CD14-positive monocyte (primary cell): ENCODE measurements at places on chromosomes 2 and 18. TPM values are rescaled to one million over a fixed set of nuclear protein-coding genes. Genes with fewer than 3 reads are reported as not detected.
A peak's percentile ranks its signal among the peaks of the same experiment; 100 is the strongest.

DNA sequence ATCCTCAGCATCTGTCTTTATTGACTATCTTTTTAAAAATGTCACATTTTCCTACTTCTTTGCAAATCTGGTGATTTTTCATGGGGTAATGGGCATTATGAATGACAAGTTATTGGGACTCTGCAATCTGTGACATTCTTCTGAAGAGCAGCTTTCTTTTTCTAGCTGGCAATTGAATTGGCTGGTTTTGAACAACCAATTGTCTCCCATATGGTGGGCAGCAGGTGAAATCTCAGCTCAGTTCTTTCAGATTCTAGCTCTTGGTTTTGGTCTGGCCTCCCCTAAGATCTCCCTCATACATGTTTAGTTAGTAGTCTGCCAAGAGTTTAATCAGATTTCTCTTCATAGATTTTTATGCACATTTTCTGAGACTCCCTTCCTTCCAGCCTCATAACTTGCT is 107.9 kb upstream of the EPB41L3 start:
- DNase-seq = no peak

Gene CYS1
- polyA plus RNA-seq = not detected

- no peak for DNase-seq
Measured at GRCh38 chr2:205193125-205193835, 489.0 kb upstream of the NRP2 start.

DNA sequence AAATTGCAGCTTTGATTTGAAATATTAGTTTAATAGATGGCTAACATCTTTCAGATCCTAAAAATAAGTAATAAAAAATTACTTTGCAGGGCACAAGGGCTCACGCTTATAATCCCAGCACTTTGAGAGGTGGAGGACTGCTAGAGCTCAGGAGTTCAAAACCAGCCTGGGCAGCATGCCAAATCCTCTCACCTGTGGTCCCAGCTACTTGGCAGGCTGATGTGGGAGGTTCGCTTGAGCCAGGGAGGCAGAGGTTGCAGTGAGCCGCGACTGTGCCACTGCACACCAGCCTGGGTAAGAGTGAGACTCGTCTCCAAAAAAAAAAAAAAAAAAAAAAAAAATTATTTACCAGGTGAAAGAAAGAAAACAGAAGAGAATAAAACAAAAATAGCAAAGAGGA is 449.8 kb downstream of the NRXN1 start:
- DNase-seq = no peak

GRCh38 chr2:216911886-216912285 is 52.0 kb upstream of the TNP1 start:
- DNase-seq = no peak

Gene FOXI3
- polyA plus RNA-seq = not detected in 2 replicates

DNA sequence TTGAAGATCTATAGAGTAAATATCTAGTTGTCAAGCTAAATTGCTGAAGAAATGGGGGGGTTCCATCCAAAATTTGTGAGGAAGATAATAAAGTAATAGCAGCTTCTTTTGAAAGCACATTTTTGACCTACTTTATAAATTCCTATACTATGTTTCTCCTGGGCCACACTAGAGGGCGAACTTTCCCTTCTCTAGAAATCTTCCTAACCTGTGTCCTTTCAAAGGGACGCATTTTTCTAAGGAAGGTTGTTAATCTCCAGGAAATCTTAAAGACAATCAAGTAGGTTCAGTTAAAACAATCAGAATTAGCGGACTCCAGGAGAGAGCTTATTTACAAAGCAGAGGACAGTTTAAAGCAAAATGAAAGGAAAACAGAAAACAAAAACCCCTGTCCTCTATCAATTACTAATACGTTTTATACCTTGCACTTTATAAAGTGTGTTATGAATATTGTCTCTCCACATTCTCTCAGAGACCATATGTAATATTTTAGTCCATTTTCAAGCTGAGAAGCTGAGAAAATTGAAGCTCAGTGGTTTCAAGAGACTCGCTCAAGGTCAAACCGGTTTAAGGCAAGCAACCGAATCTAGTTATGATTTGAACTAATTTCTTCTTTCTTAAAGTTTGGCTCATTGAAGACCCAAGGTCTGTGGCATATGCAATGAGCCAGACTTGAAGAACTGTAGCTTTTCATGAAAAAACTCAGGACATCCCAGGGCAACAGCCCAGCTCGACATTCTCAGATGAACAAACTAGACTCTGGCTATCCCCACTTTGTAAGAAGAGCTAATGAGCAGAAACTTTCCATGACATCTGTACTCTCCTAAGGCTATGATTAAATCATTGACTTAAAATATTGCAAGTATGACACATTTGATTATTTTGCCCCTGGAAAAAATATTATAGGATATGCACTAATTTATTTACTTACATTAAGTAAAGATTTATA is 273.6 kb downstream of the PAX3 start:
- DNase-seq = no peak

- DNase-seq = no peak
Measured at GRCh38 chr2:183089192-183089851, 10.8 kb downstream of the DUSP19 start.

Gene COL3A1
- polyA plus RNA-seq = not detected

DNA sequence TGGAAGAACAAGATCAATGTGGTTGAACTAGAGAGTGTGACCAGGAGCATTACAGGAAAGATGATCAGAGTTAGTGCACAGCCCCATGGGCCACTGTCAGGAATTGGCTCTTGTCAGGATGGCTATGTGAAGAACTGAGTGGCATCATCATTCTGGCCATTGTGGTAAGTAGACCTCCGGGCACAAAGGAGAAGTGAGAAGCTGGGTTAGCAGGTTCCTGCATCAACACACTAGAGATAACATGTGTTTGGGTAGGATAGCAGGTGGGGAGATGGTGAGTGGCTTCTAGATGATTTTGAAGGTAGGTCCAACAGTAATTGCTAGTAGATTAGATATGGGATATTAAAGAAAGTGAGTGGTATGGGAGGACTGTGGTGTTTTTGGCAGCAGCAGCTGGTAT is 408.2 kb downstream of the TSN start:
- DNase-seq = no peak

Gene CHPF
- 0.09 and 0.13 TPM in 2 replicates for polyA plus RNA-seq

DNA sequence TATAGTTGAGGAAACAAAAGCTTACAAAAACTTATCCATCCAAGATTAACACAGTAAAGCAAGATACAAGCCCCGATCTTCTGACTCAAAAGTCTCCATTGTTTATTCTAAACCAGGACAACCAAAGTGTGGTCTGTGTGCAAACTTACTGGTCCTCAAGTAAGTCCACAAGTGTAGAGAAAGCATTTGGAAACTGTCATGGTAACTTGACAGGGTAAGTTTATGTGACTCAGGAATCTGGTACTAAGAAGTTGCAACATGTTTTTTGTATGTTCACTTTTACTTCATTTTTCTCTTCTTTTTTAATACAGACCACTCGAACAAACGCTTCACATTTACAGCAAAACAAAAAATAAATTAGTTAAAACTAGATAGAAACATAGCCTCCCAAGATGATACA is 9.4 kb downstream of the MBD2 start:
- DNase-seq = no peak

Gene MREG
- polyA plus RNA-seq = 0.09 and 0.47 TPM in 2 replicates

GRCh38 chr18:44741085-44741484 is 60.4 kb downstream of the SETBP1 start:
- DNase-seq = no peak

DNA sequence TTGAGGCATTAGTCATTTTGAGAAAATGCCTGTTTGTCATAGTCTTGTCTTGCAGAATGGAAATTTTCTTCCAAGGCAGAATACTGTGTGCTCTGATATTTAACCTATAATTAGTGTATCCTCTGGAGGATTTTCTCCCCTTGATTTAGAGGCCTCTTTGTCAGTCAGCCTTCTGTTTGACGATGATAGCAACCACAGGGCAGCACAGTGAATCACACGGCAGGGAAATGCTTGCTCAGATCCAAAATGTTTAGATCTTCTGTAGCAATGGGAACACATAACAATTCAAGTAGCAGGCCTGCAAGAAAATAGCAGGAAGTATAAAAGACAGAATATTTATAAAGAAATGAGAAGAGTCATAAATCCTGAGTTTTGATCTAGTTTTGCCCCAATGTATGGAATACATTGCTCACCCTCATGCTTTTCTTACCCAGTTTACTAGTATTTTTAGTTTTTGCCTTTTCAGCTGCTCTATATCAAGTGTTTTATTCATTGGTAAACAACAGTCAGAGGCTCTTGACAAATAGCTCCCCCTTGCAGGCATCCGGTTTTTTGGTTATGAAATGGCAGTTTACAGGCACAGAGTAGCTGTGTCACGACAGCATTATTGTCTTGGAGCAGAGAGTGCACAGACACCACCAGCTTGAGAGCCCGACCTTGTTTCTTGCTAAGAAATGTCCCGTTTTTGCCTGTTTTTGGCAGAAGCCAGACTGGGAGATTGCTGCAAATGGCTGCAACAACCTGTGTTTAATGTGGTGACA is 185.1 kb downstream of the MYO3B start:
- DNase-seq = no peak

DNA sequence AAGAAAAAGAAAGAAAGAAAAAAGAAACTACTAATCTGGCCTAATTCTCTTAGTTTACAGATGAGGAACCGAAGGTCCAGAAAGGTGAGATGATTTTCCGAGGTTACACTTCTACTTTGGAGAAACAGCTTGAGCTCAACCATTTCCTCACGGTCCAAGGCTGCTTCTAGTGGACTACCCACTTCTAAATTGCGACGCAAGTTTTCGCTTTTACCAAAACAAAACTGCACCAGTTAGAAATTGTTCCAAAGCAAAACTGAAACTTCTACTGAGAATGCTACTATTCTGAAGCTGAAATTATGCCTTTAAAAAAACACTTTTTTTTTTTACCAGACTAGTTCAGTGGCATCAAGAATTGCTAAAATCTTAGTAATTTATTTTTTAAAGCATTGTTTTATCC is 101.6 kb downstream of the INO80D start:
- no peak for DNase-seq

- DNase-seq = peak; percentile 46
Measured at GRCh38 chr2:207135801-207136457, 29.8 kb downstream of the KLF7 start.

Gene TBR1
- polyA plus RNA-seq = not detected in 2 replicates

Gene KANSL1L
- 4.2 and 11.6 TPM in 2 replicates for polyA plus RNA-seq

GRCh38 chr2:155190342-155190741 is 491.8 kb downstream of the KCNJ3 start:
- no peak for DNase-seq

Gene ENOSF1
- polyA plus RNA-seq = 2.2 TPM

DNA sequence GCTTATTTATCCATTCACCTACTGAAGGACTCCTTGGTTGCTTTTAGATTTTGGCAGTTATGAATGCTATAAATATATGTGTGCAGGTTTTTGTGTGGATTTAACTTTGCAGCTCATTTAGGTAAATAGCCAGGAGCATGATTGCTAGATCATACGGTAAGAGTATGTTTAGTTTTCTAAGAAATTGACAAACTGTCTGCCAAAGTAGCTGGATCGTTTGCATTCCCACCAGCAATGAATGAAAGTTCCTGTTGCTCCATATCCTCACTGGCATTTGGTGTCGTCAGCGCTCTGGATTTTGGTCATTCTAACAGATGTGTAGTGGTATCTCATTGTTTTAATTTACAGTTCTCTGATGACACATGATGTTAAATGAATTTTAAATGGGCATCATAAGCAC is 8.7 kb upstream of the DIPK1C start:
- no peak for DNase-seq

GRCh38 chr2:106606652-106607051 is 119.5 kb downstream of the CD8B2 start:
- no peak for DNase-seq

DNA sequence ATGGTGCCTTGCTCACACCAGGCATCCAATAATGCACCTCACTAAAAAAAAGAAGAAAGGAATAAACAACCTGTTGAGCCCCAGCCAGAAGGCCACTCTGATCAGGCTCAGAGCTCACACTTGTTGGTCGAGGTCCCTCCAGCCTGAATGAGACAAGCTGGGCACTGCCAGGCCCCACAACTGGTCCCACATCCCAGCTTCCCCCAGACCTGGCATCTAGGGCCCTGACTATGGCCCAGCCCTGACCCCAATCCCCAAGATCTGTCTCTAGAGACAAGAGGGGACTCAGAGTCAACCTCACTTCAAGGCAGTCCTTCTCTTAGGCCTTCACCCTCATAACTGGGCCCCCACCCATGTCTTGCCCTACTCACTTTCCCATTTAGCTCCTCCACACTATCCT is 22.4 kb downstream of the TEX51 start:
- DNase-seq = no peak

Gene BOLL
- not detected in 2 replicates for polyA plus RNA-seq

DNA sequence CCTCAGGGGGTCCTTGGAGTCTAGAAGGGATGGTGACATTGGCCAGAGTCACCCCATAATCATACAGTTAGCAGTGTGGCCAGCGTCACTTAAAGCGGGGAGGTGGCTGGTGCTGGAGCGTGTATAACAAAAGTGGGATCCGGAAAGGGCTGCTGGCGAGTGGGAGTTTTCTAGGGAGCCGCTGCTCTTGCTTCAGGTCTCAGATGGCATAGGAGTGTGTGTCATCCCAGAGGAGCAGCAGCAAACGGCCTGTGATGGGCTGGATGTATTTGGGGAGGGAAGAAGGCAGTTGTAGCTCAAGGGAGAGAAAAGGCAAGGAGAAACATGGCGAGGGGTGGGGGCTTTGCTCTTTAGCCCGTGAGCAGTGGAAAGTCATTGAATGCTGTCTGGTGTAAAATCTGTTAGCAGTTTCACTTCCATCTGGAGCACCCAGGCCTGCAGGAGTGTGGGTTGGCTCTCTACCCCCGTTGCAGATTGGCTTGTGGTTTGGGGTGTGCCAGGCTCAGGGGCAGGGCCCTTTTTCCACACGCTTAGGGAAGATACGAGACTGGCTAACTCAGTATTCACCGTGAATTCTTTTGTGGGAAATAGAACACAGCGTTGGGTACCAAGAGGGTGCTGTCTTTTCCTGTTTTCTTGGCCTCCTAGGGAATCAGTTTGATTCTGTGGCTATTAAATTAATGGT is 120.5 kb downstream of the AGAP1 start:
- DNase-seq = peak; percentile 0

Gene PKDCC
- not detected for polyA plus RNA-seq

Gene EMILIN1
- polyA plus RNA-seq = 0.44 TPM

GRCh38 chr18:40851014-40851429 is 1104.0 kb upstream of the PIK3C3 start:
- DNase-seq = no peak

Gene PSTPIP2
- polyA plus RNA-seq = 42.3 TPM

GRCh38 chr18:46062781-46063180 is 9.3 kb downstream of the PSTPIP2 start:
- no peak for DNase-seq

Gene PSMA8
- polyA plus RNA-seq = 0.13 TPM

- no peak for DNase-seq
Measured at GRCh38 chr2:147222506-147222905, 622.3 kb upstream of the ACVR2A start.

DNA sequence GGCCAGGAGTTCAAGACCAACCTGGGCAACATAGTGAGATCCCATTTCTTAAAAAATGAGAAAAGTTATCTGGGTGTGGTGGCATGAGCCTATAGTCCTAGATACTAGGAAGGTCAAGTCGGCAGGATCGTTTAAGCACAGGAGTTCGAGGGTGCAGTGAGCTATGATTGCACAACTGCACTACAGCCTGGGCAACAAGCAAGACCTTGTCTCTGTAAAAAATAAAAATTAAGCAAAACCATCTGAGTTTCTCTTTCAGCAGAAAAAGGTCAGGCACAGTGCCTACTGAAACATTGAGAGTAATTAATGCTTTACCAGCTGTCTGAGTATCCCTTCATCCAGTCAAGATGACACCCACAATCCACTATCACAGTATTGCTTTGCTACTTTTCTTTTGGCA is 258.3 kb downstream of the MBD5 start:
- DNase-seq = no peak

GRCh38 chr18:33717339-33717738 is 139.3 kb downstream of the ASXL3 start:
- DNase-seq = no peak

GRCh38 chr2:55120634-55121359 is 70.5 kb upstream of the RTN4 start:
- no peak for DNase-seq

- no peak for DNase-seq
Measured at GRCh38 chr2:15200581-15200980, 360.6 kb downstream of the NBAS start.
